ENCODE measurements at places on chromosomes 2 and 18. TPM values are rescaled to one million over a fixed set of nuclear protein-coding genes. Genes with fewer than 3 reads are reported as not detected.

Gene GMCL1
- 20.8 TPM for total RNA-seq

Gene ICOS
- not detected for total RNA-seq

GRCh38 chr18:55443776-55444175 lies 144.2 kb downstream of the TCF4 start:
- H3K4me3 ChIP-seq: no peak overlapping the region
- H3K27me3 ChIP-seq: no peaks in the 10 kb centered on the region
- no peak for DNase-seq
- no peak overlapping the region for H3K27ac ChIP-seq

DNA sequence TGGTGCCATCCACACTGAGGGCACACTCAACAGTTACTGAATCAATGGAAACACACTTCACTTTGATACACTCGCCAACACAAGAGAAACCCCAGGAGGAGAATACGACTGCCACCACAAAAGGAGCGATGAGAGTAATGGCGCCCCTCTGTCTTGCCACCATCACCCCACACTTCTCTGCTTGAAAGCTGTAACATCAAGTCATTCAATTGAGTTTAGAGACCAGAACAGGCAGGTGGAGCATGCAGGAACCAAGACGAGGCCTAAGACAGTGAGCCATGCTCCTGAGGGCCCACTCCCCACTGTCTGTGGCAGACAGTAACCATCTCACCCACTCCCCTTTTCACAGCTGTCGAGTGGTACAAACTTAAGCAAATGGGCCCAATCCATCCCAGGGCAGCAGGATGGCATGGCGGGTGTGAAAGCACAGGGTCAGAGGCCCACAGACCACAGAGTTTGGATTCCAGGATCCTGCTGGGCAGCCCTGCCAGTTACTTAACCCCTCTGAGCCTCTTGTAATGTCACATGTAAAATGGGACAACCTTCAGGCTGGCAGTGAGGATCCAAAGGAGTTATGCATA lies 101.9 kb downstream of the TNS1 start:
- no peak for DNase-seq
- no peak overlapping the region for H3K27ac ChIP-seq
- H3K4me3 ChIP-seq: no peak overlapping the region

GRCh38 chr2:74749432-74749831 lies 84.5 kb upstream of the HK2 start:
- H3K27ac ChIP-seq: no peak overlapping the region
- H3K4me3 ChIP-seq: no peak overlapping the region
- no peaks in the 10 kb centered on the region for H3K36me3 ChIP-seq
- no peak for DNase-seq

DNA sequence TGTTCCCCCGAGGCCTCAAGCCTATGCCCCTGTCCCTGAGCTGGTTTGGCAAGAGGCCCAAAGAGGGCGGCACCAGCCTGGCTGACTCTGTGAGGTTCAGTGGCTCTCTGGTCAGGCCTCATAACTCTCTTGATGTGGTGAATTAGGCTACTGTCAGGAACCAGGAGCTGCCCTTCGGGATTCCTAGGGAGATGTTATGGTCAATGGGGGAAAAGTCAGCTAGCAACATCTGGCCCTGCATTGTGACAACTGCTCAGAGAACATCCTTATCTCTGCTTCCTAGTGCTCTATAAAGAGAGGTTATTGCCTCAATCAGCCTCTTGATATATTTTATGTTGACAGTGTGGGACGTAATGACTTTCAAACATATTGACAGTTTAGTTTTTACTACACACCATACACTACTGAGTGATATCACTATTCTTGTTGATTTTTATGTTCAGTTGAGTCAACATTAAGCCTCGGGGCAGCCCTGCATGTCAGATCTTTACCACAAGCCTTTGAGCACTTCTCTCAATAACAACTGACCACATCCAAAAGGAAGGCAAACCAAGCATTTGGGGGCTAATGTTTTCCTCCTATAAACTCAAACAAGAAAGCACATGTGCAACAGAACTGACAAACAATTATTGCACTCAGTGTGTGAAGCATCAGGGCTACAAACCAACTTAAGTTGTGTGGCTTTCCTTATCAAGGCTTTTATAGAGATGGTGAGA lies 448.3 kb upstream of the SLC14A2 start:
- H3K4me1 ChIP-seq: no peaks in the 10 kb centered on the region
- H3K27ac ChIP-seq: no peak overlapping the region
- no peak overlapping the region for H3K4me3 ChIP-seq
- no peaks in the 10 kb centered on the region for H3K36me3 ChIP-seq
- no peak for DNase-seq
- no peaks in the 10 kb centered on the region for H3K27me3 ChIP-seq

DNA sequence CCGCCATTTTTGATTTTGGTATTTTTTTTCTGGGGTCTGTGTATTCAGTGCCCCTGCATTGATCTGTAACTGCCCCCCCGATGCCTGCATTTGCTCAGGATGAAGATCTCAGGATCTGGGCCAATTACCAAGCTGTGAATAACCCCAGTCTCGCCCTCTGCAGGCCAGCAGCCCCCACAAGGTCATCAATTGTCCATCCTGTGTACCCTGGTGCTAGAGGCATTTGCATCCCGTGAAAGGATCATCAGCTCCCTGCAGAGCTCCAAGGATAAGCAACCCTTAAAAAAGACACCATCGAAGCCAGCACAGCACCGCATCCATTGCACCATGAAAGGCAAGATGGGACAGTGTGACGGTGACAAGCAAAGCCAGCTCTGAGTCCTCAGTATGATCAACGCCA lies 154.1 kb upstream of the KLHL29 start:
- DNase-seq: no peak
- H3K4me3 ChIP-seq: no peak overlapping the region
- H3K36me3 ChIP-seq: no peaks in the 10 kb centered on the region
- H3K27me3 ChIP-seq: peaks cover 8% of the 10 kb centered on the region

Gene KCNS3
- 12.7 TPM for total RNA-seq

Gene CHPF
- 15.8 TPM for total RNA-seq

Gene RAX
- 19.3 TPM for total RNA-seq

DNA sequence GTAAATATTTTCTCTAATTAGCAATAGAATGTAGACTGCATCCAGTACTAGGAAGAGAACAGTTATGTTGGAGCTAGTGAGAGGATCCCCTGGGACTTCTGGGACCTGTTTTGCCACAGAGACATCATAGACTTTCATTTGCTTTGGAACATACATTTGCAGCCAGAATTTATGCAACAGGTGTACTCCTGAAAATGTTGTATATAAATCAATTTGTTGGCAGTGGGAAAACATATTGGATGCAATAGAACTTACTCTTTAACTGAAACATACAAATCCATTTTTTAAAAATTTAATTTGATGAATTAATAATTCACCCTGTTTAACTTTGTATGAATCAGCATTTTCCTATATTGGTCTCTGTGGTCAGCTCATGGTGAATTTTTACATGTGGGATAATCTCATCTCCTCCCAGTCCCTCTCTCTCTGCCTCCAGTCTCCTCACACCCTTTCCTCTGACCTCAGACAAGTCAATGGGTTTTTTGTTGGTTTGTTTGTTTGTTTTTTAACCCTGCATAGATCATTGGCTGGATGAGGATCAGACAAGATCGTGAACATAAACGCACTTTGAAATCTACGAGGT lies 263.0 kb downstream of the LPIN1 start:
- H3K36me3 ChIP-seq: no peaks in the 10 kb centered on the region
- DNase-seq: no peak
- H3K4me3 ChIP-seq: no peak overlapping the region

- H3K27me3 ChIP-seq: no peaks in the 10 kb centered on the region
- peaks cover 6% of the 10 kb centered on the region for H3K4me1 ChIP-seq
- no peak overlapping the region for H3K27ac ChIP-seq
- DNase-seq: no peak
- H3K36me3 ChIP-seq: no peaks in the 10 kb centered on the region
Measured at GRCh38 chr2:128374711-128375413, 56.2 kb upstream of the HS6ST1 start.

Gene EFHD1
- total RNA-seq: 1.4 TPM

DNA sequence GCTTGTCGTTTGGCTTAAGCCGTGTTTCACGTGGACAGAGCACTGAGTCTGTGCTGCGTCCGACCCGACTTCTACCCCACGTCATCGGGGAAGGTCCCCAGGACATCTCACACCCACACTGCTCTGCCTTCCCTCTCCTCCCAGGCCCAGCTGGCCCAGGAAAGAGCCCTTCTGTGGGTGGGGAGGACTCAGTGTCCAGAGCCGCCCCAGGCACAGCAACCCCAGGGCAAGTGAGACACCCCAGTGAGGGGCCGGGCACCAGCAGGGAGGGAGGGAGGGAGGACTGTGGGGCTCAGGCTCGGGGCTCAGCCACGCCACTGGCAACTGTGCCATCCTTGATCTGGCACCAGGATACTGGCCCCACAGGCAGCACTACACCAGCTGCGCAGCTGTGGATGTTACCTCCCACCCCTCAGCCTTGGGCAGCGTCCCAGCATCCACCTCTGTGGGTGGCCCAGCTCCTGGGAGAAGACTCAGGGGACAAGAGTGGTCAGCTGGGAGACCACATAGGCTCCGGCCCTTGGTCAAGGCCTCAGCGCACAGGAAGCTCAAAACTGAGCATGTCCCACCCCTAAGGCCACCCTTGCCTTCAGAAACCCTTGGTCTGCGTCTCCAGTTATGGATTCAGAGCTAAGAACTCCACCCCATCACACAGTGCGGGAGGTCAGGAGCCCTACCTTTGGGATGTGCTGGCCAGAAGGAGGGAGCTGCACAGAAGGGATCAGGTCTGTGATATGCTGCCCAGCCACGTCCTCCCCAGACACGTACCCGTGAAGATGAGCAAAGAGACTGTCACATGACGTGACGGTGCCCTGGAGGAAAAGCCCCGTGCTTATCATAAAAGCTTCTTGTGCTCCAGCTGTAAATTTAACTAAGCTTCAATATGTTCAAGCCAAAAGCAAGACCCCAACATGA lies 11.7 kb downstream of the PASK start:
- H3K36me3 ChIP-seq: peaks cover 28% of the 10 kb centered on the region
- H3K4me1 ChIP-seq: no peaks in the 10 kb centered on the region
- no peaks in the 10 kb centered on the region for H3K27me3 ChIP-seq
- DNase-seq: no peak
- H3K27ac ChIP-seq: no peak overlapping the region

- no peak overlapping the region for H3K27ac ChIP-seq
- no peak overlapping the region for H3K4me3 ChIP-seq
- no peaks in the 10 kb centered on the region for H3K27me3 ChIP-seq
- H3K36me3 ChIP-seq: no peaks in the 10 kb centered on the region
- DNase-seq: no peak
Measured at GRCh38 chr2:159206736-159207380, 79.6 kb downstream of the WDSUB1 start.

DNA sequence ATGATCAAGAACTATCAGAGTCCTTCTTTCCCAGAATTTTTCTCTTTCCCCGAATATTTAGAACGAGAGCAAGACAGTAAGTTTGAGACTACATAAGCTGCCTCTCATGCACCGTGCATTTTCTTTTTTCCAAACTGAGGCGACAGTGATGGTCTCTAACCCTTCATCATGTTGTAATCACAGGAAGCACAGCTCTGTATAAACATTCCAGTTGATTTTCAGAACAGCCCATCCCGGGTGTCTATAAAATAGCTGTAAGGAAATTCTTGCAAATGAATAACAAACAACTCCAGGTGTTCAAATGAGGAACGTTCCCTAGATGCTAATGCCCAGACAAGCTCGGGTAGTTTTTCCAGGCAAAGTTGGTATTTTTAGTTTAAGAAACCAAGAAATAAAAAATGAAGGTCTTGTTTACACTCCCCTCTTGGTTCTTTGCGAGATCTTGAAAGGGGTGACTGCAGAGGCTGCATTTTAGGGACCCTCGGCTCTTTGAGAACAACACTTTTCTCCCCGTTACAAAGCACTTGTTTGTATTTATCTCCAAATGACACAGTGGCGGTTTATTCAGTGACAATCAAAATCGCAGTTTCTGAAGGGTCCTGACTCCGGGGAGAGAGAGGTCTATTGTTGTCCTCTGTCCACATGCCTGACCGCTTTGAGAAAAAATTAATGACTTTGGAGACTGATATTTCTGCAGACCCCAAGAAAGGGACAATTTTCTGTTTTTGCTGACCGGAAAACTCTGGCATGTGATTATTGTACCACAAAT lies 101.1 kb upstream of the NCK2 start:
- H3K27ac ChIP-seq: no peak overlapping the region
- no peaks in the 10 kb centered on the region for H3K36me3 ChIP-seq
- no peak for DNase-seq
- no peak overlapping the region for H3K4me3 ChIP-seq
- H3K4me1 ChIP-seq: no peaks in the 10 kb centered on the region
- peaks cover 26% of the 10 kb centered on the region for H3K27me3 ChIP-seq

DNA sequence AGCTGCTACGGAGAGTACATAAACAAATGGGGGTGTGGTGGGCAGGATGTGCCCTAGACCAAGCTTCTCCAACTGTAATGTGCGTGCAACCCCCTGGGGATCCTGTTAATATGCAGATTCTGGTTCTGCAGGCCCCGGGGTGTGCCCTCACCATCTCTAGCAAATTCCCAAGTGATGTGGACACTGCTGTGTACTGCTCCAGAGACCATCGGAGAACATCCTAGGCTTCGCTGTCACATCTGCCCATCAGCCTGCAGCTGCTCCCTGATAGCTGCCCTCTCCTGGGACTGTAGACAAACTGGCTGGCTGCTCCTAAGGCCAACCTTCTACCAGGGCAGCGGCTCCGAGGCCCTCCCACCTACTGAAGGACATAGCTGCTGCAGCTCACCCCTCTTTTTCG lies 3.2 kb downstream of the HS1BP3 start:
- H3K4me3 ChIP-seq: no peak overlapping the region
- H3K4me1 ChIP-seq: no peaks in the 10 kb centered on the region
- H3K27ac ChIP-seq: no peak overlapping the region
- no peaks in the 10 kb centered on the region for H3K27me3 ChIP-seq
- no peak for DNase-seq

DNA sequence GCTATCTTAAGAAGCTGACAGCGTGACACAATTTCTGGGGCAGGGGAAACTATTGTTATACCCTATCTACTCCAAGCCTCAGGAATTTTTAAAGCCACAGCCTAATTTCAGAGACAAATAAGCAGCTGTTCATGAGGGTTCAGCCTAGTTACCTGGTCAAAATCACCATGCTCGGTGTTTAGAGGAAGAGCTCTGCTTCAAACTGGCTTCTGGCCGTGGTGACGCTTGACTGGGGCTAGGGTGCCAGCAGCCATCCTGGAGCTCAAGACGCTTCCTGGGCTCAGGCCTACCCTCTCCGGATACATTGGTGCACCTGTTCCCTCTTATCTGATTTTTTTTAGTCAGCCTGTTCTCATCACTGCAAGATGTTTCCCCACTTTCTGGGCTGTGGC lies 41.7 kb downstream of the FRZB start:
- no peak overlapping the region for H3K27ac ChIP-seq
- no peak for DNase-seq
- no peak overlapping the region for H3K4me3 ChIP-seq
- H3K4me1 ChIP-seq: peaks cover 17% of the 10 kb centered on the region
- H3K36me3 ChIP-seq: no peaks in the 10 kb centered on the region
- no peaks in the 10 kb centered on the region for H3K27me3 ChIP-seq

DNA sequence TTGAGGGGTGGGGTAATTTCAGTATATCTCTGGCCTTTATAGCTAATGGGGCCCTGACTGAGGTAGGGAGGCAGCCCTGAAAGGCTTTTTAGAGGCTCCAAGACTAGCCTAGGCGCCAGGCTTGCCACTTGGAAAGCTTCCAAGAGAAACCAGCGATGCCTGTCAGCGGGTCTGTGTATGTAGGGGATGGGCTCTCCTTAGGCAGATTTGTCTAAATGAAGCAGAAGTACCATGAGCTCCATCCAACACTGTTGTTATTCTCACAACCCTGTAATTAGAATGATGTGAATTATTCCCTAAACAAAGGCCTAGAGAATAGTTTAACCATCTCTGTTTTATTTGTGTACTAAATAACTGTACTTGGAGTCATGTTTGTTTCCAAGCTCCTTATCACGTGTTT lies 138.1 kb downstream of the B3GNT2 start:
- no peak overlapping the region for H3K4me3 ChIP-seq
- DNase-seq: no peak
- no peaks in the 10 kb centered on the region for H3K4me1 ChIP-seq
- H3K27me3 ChIP-seq: no peaks in the 10 kb centered on the region
- no peak overlapping the region for H3K27ac ChIP-seq
